ENCODE measurements at places on chromosomes 5 and 9. TPM values are rescaled to one million over a fixed set of nuclear protein-coding genes. Genes with fewer than 3 reads are reported as not detected.

NR2F1 gene
- total RNA-seq = 14.8 TPM

SPAG8 gene
- 0.12 TPM for total RNA-seq

LHX6 gene
- total RNA-seq = not detected

PCDHB1 gene
- not detected for total RNA-seq

C5orf58 gene
- total RNA-seq = not detected

LVRN gene
- 0.58 TPM for total RNA-seq

PCDHA9 gene
- total RNA-seq = not detected

PRKACG gene
- total RNA-seq = not detected

C1QTNF3 gene
- 0.36 TPM for total RNA-seq

BHMT gene
- 1.2 TPM for total RNA-seq

LRRC70 gene
- total RNA-seq = not detected

CA9 gene
- not detected for total RNA-seq

BHMT2 gene
- total RNA-seq = 3.8 TPM

KCNMB1 gene
- total RNA-seq = not detected

DNA sequence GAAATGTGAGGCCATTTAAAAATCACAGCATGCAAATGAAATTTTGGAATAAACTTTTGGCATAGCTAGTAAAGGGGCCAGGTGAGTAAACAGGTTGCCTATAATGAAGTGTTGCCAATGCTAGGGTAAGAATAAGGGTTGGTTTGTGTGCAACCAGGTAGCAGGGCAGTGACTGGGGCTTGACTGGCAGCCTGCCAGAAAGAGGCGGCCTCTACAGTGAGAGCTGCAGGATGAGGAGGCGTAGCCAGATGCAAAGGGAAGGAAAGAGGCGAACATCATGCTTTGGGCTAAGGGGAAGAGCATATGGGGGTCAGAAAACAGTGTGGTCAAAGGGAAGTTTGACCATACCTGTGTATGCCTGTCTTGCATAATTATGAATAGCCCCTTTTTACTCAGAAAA lies 70.6 kb downstream of the MAST4 start:
- DNase-seq = no peak

GRCh38 chr5:176633598-176633997 lies 3.1 kb downstream of the EIF4E1B start:
- DNase-seq = no peak

DNA sequence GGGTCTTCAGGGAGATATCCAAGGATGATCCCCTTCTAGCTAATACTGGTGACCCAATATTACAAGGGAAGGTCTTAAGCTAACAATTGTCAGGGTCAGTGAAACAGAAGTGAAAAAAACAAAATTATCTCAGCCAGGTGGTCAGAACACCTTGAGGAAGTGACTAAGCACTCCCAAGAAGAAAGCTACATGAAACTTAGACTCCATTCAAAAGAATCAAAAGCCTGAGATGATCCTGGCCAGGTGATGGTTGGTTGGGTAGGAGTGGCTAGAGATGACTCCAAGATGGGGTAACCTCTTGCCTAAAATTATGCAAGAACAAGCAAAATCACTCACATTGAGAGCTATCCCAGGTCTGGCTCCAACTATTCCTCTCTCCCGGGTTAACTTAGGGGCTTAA lies 5.4 kb downstream of the VCP start:
- no peak for DNase-seq

DNA sequence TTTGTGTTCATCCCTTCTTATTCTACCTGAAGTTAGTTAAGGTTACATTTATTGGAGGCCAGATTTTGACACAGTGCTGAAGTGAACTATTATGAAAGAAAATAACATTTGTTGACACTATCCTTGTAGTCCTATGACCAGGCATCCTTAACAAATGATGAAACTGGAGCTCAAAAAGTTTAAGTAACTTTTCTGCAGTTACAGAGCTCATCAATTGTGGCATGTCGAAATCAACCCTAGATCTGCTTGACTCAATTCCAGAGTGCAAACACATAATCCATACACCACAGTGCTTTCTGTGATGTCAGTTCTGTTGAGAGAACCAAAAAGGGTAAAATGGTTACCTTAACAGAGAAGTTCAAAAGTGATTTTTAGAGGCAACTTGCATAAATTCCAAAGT lies 28.6 kb downstream of the KCNN2 start:
- DNase-seq = no peak

DNA sequence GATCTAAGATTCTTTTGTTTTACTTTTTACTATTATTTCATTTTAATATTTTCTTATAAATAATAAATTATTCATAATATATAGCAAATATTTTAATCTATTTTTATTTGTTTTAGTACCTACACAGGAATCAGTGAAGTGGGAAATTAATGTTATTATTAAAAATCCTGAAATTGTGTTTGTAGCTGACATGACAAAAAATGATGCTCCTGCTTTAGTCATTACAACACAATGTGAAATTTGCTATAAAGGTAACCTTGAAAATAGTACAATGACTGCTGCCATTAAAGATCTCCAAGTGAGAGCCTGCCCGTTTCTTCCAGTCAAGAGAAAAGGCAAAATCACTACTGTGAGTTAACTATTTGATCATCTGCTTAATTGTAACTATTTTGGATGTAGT lies 138.7 kb downstream of the VPS13A start:
- DNase-seq = no peak

- no peak for DNase-seq
Measured at GRCh38 chr9:86721843-86722705, 225.2 kb downstream of the GAS1 start.

DNA sequence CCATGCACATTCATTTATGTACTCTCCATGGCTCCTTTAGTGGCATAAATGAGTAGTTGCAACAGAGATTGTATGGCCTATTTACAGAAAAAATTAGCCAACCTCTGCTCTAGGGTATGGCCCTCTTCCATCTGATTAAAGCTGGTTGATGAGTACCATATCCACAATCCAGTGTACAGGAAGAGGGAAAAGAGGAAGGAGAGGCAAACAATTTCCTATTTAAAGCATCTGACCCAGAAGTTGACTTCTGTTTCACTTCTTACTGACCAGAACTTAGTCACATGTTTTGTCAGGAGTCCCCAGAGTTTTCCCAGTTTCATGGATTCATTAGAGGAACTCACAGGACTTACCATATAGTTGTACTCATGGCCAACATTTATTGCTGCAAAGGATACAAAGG lies 68.6 kb upstream of the STARD4 start:
- no peak for DNase-seq

DNA sequence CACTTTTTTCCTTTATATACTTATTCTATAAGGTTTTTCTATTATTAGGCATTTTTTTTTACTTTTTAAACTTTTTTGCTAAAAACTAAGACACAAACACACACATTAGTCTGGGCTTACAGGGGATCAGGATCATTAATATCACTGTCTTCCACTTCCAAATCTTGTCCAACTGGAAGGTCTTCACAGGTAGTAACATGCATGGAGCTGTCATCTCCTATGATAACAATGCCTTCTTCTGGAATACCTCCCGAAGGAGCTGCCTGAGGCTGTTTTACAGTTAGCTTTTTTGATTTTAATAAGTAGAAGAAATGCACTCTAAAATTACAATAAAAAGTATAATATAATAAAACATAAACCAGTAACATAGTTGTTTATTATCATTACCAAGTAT lies 345.5 kb upstream of the PTGER4 start:
- DNase-seq = no peak

- DNase-seq = no peak
Measured at GRCh38 chr9:6488395-6488794, 75.4 kb downstream of the UHRF2 start.

DNA sequence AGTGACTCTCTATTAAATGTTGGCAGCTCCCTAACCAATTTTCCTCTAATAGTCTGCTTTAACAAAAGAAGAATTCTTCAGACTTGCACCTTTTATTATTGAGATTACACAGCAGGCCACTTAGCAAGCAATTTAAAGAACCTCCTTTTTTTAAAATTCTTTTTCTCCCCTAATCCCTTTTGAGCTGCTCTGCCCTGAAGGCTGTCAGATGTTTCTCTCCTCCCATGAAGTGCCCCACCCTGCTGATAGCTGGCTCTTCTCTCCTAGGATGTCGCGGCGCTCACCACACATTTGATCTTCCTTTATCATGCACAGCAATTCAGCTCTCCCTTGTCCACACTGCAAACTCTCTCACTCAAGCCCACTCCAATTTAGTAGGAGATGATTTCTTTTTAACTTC lies 1471.1 kb upstream of the ACO1 start:
- DNase-seq = no peak

DNA sequence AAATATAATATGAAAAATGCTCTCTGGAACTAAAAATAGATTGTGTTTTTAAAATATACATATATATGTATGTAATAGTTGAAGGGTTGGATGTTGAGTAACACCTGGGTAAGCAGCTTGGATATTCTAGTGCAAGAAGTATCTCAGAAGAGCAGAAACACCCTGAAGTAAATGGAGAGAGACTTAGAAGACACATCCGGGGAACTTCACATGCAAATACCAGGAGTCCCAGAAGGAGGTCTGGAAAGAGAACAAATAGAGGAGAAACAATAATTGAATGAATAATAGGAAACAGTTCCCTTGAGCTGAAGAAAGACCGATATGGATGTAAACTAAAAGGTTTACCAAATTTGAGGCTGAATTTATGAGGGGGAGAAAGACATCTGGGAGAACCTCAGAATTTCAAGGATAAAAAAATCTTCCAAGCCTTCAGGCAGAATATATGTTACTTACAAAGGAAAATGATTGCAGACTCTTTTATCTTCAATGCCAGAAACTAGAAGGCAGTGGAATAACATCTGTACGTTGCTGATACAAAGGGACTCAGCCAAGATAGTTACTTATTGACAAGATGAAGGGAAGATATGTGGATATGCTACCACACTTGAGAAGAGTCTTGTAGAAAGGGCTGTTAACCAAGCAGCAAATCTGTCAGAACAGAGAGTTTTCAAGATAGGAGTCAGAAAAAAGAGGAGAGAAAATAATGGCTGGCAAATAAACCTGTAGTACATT lies 42.7 kb downstream of the HSDL2 start:
- DNase-seq = peak; percentile 10

DNA sequence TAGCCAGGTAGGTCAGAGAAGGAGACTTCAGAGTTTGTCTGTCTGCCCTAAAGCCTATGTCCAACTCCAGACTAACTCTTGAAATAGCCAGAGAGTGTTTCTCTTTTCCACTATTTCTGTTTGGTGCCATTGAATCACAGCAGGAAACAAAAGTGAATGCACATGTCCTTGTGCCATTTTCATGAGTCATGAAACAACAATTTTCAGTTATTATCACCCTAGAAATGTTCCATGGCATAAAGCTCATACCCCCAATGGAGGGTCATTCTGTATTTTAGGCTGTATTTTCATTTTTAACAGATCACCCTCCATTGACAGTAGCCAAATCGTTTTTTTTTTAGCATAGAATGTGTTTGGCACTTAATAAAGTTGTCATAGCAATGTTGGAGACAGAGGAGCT lies 124.7 kb downstream of the PAPPA start:
- no peak for DNase-seq

- no peak for DNase-seq
Measured at GRCh38 chr5:113675166-113675565, 161.7 kb downstream of the YTHDC2 start.

- DNase-seq = no peak
Measured at GRCh38 chr9:97794666-97795065, 58.4 kb upstream of the FOXE1 start.

GRCh38 chr9:85610074-85610860 lies 131.5 kb downstream of the AGTPBP1 start:
- DNase-seq = peak; percentile 36

- DNase-seq = no peak
Measured at GRCh38 chr5:134435560-134435959, 23.9 kb upstream of the CDKN2AIPNL start.

DNA sequence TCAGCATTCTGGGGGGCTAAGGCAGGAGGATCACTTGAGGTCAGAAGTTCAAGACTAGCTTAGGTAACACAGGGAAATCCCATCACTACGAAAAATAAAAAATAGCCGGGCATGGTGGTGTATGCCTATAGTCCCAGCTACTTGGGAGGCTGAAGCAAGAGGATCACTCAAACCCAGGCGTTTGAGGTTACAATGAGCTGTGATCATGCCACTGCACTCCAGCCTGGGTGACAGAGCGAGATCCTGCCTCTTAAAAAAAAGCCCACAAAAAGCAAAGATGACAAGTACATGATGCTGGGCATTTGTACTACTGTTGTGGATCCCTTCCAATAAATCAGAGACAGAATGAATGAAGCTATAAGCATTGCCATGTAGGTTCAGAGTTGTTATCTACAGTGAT lies 320.1 kb upstream of the PANK3 start:
- DNase-seq = no peak

- no peak for DNase-seq
Measured at GRCh38 chr9:33452828-33453271, 5.5 kb upstream of the AQP3 start.

- DNase-seq = peak; percentile 97
Measured at GRCh38 chr5:61408476-61409168, 76.6 kb downstream of the ZSWIM6 start.

GRCh38 chr5:57831090-57831489 lies 348.5 kb upstream of the ACTBL2 start:
- no peak for DNase-seq

- DNase-seq = no peak
Measured at GRCh38 chr9:76269789-76270188, 124.4 kb downstream of the RFK start.

- no peak for DNase-seq
Measured at GRCh38 chr5:157890836-157891597, 32.1 kb upstream of the CLINT1 start.
